ENCODE measurements at places on chromosomes 7 and 10.
A peak's percentile ranks its signal among the peaks of the same experiment; 100 is the strongest.

- no peaks in the 10 kb centered on the region for H3K27me3 ChIP-seq
- H3K4me1 ChIP-seq, result peaks cover 60% of the 10 kb centered on the region
- no peaks in the 10 kb centered on the region for H3K36me3 ChIP-seq
- H3K4me3 ChIP-seq, result no peak overlapping the region
- no peak overlapping the region for H3K27ac ChIP-seq
Observed at GRCh38 chr7:28128608-28129007, 52.0 kb downstream of the JAZF1 start.

- peaks cover 22% of the 10 kb centered on the region for H3K27me3 ChIP-seq
- no peak overlapping the region for H3K4me3 ChIP-seq
- H3K36me3 ChIP-seq, result no peaks in the 10 kb centered on the region
- no peak for DNase-seq
Observed at GRCh38 chr10:127875449-127875765, 17.3 kb downstream of the CLRN3 start.

- H3K4me3 ChIP-seq, result peak overlapping the region; percentile 6
- peaks cover 52% of the 10 kb centered on the region for H3K4me1 ChIP-seq
- peaks cover 12% of the 10 kb centered on the region for H3K36me3 ChIP-seq
- H3K27ac ChIP-seq, result peak overlapping the region; percentile 97
- no peaks in the 10 kb centered on the region for H3K27me3 ChIP-seq
Observed at GRCh38 chr10:74081192-74081803, 69.3 kb downstream of the AP3M1 start.

GRCh38 chr7:157903710-157904109, 566.9 kb downstream of the DNAJB6 start:
- no peak for DNase-seq
- H3K4me3 ChIP-seq, result no peak overlapping the region
- H3K27me3 ChIP-seq, result peaks cover 8% of the 10 kb centered on the region
- no peaks in the 10 kb centered on the region for H3K36me3 ChIP-seq
- H3K27ac ChIP-seq, result no peak overlapping the region
- no peaks in the 10 kb centered on the region for H3K4me1 ChIP-seq

DNA sequence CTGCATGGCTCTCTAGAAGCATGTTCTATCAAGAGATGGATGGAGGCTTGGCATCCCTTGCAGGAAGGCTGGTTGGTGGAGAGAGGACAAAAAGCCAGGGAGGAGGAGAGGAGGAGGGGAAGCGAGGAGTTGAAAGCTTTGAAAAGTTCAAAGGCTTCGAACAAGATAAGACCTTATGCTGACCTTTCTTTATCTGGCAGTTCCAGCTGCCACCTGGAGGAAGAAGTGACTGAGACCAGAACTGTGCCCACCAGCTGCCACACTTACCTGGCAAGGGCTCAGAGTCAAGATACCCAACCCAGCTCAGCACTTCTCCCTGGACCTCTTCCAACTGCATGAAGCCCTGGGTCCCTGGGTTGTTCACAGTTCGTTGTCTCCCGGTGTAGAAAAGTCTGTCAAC, 14.8 kb downstream of the CCL24 start:
- peaks cover 3% of the 10 kb centered on the region for H3K4me1 ChIP-seq
- peaks cover 14% of the 10 kb centered on the region for H3K27me3 ChIP-seq
- no peak overlapping the region for H3K27ac ChIP-seq
- no peak for DNase-seq

DNA sequence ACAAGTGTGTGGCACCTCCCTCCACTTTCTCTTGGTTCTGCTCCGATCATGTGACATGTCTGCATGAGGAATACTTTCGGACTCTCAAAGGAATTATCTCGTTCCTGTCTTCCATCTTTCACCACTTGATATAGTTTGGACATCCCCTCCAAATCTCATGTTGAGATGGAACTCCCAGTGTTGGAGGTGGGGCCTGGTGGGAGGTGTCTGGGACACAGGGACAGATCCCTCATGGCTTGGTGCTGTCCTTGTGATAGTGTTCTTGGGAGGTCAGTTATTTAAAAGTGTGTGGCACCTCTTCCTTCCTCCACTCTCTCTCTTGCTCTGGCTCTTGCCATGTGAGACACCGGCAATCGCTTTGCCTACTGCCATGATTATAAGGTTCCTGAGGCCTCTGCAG, 166.4 kb downstream of the GFRA1 start:
- no peaks in the 10 kb centered on the region for H3K4me1 ChIP-seq
- H3K4me3 ChIP-seq, result no peak overlapping the region
- DNase-seq, result no peak
- H3K36me3 ChIP-seq, result no peaks in the 10 kb centered on the region

GRCh38 chr7:15554081-15554480, 7.7 kb downstream of the AGMO start:
- no peaks in the 10 kb centered on the region for H3K27me3 ChIP-seq
- H3K4me3 ChIP-seq, result no peak overlapping the region
- no peak for DNase-seq
- no peaks in the 10 kb centered on the region for H3K36me3 ChIP-seq
- H3K27ac ChIP-seq, result no peak overlapping the region

DNA sequence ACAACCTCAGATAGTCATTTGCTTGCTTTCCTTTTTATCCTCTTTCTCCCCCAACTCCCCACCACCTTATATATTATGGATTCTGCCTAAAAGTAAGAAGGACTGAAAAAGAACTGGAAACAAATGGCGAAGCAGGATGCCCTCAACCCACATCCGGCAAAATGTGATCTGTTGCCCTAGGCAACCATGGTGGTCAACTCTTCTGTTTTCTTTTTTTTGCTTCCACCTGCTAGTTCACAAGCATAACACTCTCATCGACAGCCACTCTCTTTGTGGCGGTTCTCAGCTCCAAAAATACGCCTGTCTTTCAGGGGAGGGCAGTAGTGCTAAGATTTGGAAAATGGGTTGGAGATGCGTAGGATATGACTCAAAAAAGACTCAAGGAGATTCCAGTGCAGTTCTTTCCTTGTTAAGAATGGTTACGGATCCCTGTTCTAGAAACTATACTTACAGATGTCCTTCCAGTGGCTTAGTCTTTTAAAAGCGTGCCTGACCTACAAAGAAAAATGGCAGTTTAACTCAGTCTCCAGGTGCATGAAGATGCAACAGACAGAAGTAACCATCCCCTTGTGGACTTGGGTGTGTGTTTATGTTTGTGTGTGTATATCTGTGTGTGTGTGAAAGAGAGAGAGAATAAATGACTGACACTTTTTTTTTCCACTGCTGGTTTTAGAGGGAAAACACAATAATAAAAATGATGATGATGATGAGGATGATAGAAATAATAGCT, 10.7 kb downstream of the APBB1IP start:
- DNase-seq, result peak; percentile 78
- H3K4me3 ChIP-seq, result peak overlapping the region; percentile 81
- H3K36me3 ChIP-seq, result peaks cover 22% of the 10 kb centered on the region
- H3K27me3 ChIP-seq, result no peaks in the 10 kb centered on the region
- H3K4me1 ChIP-seq, result peaks cover 86% of the 10 kb centered on the region

DNA sequence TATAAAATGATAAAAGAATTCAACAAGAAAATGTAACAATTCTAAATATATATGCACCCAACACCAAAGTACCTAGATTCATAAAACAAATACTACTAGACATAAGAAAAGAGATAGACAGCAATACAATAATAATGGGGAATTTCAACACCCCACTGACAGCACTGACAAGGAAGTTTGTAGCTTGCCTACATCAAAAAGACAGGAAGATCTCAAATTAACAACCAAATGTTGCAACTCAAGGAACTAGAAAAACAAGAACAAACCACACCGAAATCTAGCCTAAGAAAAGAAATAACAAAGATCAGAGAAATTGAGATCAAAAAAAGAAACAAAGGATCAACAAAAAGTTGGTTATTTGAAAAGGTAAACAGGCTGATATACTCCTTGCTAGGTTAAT, 36.5 kb upstream of the TNKS2 start:
- no peak overlapping the region for H3K4me3 ChIP-seq
- DNase-seq, result no peak
- H3K27me3 ChIP-seq, result peaks cover 36% of the 10 kb centered on the region
- H3K4me1 ChIP-seq, result no peaks in the 10 kb centered on the region
- no peak overlapping the region for H3K27ac ChIP-seq

- no peak for DNase-seq
- H3K4me3 ChIP-seq, result peak overlapping the region; percentile 36
- no peaks in the 10 kb centered on the region for H3K27me3 ChIP-seq
- no peaks in the 10 kb centered on the region for H3K36me3 ChIP-seq
- peaks cover 33% of the 10 kb centered on the region for H3K4me1 ChIP-seq
Observed at GRCh38 chr10:35217455-35217854, 90.8 kb downstream of the CREM start.

DNA sequence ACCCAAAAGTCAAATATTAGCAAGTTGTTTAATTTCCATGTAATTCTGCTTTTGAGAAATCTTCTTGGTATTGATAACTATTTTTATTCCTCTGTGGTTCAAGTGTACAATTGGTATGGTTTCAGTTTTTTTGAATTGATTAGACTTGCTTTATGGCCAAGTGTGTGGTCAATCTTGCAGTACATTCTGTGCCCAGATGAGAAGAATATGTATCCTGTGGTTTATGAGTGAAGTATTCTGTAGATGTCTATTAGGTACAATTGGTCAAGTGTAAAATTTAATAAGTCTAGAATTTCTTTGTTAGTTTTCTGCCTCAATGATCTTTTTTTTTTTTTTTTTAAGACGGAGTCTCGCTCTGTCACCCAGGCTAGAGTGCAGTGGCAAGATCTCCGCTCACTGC, 36.6 kb upstream of the C7orf33 start:
- H3K4me3 ChIP-seq, result no peak overlapping the region
- DNase-seq, result no peak
- H3K36me3 ChIP-seq, result no peaks in the 10 kb centered on the region
- H3K27ac ChIP-seq, result peak overlapping the region; percentile 73

GRCh38 chr7:139752148-139752547, 25.6 kb downstream of the HIPK2 start:
- H3K36me3 ChIP-seq, result peaks cover 17% of the 10 kb centered on the region
- DNase-seq, result no peak
- H3K27me3 ChIP-seq, result no peaks in the 10 kb centered on the region

- DNase-seq, result no peak
- H3K27me3 ChIP-seq, result peaks cover 8% of the 10 kb centered on the region
- H3K36me3 ChIP-seq, result no peaks in the 10 kb centered on the region
- no peak overlapping the region for H3K27ac ChIP-seq
- H3K4me3 ChIP-seq, result no peak overlapping the region
- H3K4me1 ChIP-seq, result no peaks in the 10 kb centered on the region
Observed at GRCh38 chr7:93973134-93973533, 31.0 kb downstream of the BET1 start.

GRCh38 chr7:70975754-70976153, 156.2 kb upstream of the GALNT17 start:
- H3K27me3 ChIP-seq, result no peaks in the 10 kb centered on the region
- no peak overlapping the region for H3K27ac ChIP-seq
- no peaks in the 10 kb centered on the region for H3K36me3 ChIP-seq

- H3K27ac ChIP-seq, result no peak overlapping the region
- DNase-seq, result no peak
- no peaks in the 10 kb centered on the region for H3K4me1 ChIP-seq
- H3K36me3 ChIP-seq, result no peaks in the 10 kb centered on the region
- H3K4me3 ChIP-seq, result no peak overlapping the region
- peaks cover 11% of the 10 kb centered on the region for H3K27me3 ChIP-seq
Observed at GRCh38 chr7:25669961-25670841, 441.9 kb upstream of the NPVF start.

GRCh38 chr7:151468217-151469018, 28.5 kb upstream of the CRYGN start:
- H3K36me3 ChIP-seq, result peaks cover 36% of the 10 kb centered on the region
- no peaks in the 10 kb centered on the region for H3K27me3 ChIP-seq
- H3K4me1 ChIP-seq, result peaks cover 42% of the 10 kb centered on the region
- DNase-seq, result no peak

- H3K4me1 ChIP-seq, result peaks cover 64% of the 10 kb centered on the region
- peak overlapping the region; percentile 63 for H3K4me3 ChIP-seq
- peaks cover 4% of the 10 kb centered on the region for H3K36me3 ChIP-seq
- H3K27me3 ChIP-seq, result no peaks in the 10 kb centered on the region
- no peak for DNase-seq
Observed at GRCh38 chr10:7260912-7261311, 149.9 kb downstream of the SFMBT2 start.

- peak; percentile 72 for DNase-seq
- H3K27ac ChIP-seq, result no peak overlapping the region
- peaks cover 59% of the 10 kb centered on the region for H3K27me3 ChIP-seq
- H3K4me1 ChIP-seq, result peaks cover 10% of the 10 kb centered on the region
- H3K4me3 ChIP-seq, result no peak overlapping the region
- H3K36me3 ChIP-seq, result peaks cover 5% of the 10 kb centered on the region
Observed at GRCh38 chr10:100743626-100744135, 1.7 kb upstream of the PAX2 start.

Data from natural killer cell treated with Interleukin-12 subunit alpha and Interleukin-12 subunit beta and Interleukin-15 and Interleukin-18, amount 100 ng/mL, for 72 hours (primary cell).